ENCODE measurements at places on chromosomes 5 and 9.
A peak's percentile ranks its signal among the peaks of the same experiment; 100 is the strongest.

- no peak for DNase-seq
These were observed 28.8 kb downstream of the FAM163B start for GRCh38 chr9:133580419-133580738.

- no peak for DNase-seq
These were observed 30.4 kb downstream of the COL15A1 start for GRCh38 chr9:98974106-98974505.

DNA sequence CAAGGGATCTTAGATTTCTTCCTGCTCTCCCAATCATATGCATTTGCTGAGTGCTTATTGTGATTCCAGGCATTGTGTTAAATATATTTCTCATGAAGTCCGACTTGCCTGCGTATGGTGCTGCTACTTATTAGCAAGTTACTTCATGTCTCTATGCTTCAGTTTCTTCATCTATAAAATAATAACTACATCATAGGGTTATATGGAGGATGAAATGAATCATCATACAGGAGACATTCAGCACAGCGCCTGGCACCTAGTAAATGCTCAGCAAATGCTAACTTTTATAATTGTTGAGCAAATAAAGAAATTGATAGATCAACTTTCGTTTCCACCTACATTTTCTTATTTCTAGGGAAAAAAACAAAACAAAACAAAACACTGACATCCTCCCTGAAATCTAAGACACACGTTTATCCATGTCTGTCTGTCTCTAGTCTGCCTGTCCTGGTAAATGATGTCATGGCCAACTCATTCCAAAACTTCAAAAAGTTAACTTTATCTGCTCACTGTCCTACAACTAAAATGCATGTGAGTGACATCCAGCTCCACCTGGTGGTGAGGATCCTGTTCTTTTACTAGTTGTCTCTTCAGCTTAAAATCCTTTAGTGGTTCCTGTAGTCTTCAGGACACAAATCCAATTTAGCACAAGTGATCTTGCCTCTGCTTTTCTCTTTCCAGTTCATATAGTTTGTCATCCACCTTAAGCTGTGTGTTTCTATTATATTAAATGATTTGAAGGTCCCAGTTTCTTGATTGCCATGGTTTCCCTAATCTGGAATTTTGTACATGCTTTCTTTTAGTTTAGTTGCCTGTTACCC is 27.7 kb downstream of the PPP3R2 start:
- DNase-seq: no peak

- DNase-seq: no peak
These were observed 82.3 kb upstream of the FREM1 start for GRCh38 chr9:14992516-14992915.

GRCh38 chr5:124289130-124289529 is 457.3 kb downstream of the ZNF608 start:
- no peak for DNase-seq

GRCh38 chr5:139482050-139482889 is at the start of gene STING1:
TSS of gene STING1 (minus strand) at chr5:139482758. CDS start at chr5:139481704, 1,054 bp downstream.
- peak; percentile 43 for DNase-seq

GRCh38 chr9:117414220-117414905 is 494 bp downstream of the ASTN2 start:
- DNase-seq: no peak

- no peak for DNase-seq
These were observed 54.0 kb downstream of the TMEM161B start for GRCh38 chr5:88214655-88215054.

GRCh38 chr5:4348423-4348822 is 752.8 kb downstream of the IRX1 start:
- no peak for DNase-seq

GRCh38 chr9:35164711-35165110 is 2.9 kb downstream of the UNC13B start:
- DNase-seq: no peak

- no peak for DNase-seq
These were observed 10.1 kb upstream of the C1QTNF3 start for GRCh38 chr5:34053133-34053532.

DNA sequence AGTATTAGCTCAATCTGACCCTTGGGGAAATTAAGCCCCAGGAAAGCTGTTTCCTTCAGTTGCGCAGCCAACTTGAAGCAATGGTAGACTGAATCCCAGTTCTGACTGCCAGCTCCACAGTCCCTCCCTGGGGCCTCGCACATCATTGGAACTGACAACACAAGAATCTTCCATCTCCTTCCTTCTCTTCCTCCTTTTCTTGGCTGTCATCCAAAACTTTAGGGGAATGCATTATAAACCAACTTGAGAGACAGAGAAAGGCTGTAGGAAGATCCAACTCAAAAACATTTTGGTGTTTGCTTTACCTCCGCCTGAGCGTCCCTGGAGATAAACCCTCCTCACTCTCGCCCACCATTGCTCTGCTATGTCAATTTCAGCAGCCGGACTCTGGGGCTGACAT is 16.6 kb downstream of the KCNIP1 start:
- DNase-seq: no peak

GRCh38 chr9:3036333-3036700 is 192.4 kb upstream of the PUM3 start:
- DNase-seq: no peak

GRCh38 chr5:132239776-132240175 is 12.1 kb upstream of the P4HA2 start:
- DNase-seq: no peak

DNA sequence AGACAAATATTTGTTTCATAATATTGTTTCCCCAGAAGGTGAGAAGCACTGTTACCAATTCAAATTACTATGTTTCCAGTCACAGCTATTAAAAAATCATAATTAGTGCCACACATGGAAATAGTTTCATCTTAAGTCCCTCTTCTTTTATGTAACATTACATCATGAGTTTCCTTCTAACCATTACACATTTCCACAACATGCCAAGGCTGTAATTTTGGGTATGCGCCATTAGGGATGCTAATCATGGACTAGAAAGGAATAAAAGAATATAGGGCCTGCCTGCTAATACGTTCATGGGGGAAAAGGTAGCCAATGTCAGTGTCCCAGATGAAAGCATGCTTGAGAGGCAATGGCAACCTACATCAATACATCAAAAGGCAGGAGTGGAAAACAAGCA is 142.5 kb upstream of the LPAR1 start:
- DNase-seq: no peak

- no peak for DNase-seq
These were observed 7.4 kb downstream of the CER1 start for GRCh38 chr9:14715102-14715501.

GRCh38 chr5:1755321-1755949 is 44.2 kb downstream of the MRPL36 start:
- DNase-seq: no peak

GRCh38 chr9:82890865-82891264 is 172.1 kb downstream of the RASEF start:
- no peak for DNase-seq

- no peak for DNase-seq
These were observed 24.8 kb downstream of the PLPP1 start for GRCh38 chr5:55509796-55510522.

- no peak for DNase-seq
These were observed 10.4 kb downstream of the CD74 start for GRCh38 chr5:150402229-150402773.

- DNase-seq: no peak
These were observed 391.6 kb upstream of the CHD1 start for GRCh38 chr5:99320436-99320835.

DNA sequence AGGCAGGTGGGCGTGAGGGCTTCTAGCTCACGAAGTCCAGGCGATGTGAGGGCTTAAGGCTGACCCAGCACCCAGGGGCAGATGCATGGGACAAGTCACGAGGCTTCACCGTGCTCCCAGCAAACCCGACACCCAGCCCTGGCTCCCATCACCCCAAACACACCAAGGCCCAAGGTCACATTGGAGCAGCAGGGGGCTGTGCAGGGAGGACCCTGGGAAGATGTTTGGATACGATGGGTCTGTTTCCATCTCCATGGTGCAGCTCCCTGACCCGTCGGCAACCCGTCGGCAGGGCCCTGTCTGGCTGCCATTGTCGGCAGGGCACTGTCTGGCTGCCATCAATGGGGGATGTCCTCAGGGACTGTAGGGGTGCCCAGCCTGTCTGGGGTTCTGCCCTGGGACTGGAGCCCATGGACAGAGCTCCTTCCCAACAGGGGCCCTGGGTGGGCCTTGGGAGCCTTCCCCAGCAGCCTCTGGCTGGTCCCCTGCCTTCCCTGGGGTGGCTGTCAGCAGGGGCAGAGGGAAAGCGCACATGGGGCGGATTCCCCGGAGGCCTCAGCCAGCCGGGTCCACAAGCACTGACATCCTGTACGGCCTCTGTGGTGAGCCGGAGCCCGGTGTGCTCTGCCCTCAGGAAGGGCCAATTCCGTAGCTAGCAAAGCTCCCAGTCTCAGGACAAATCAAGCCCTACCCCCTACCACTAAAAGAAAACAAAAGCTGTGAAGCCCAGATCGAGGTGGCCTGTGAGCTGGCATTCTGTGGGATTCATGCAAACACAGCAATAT is 47.1 kb downstream of the NACC2 start:
- no peak for DNase-seq

- no peak for DNase-seq
These were observed 95.3 kb downstream of the GALNT10 start for GRCh38 chr5:154285661-154286408.

GRCh38 chr9:93895535-93895934 is 59.6 kb downstream of the BARX1 start:
- no peak for DNase-seq

GRCh38 chr5:112339761-112340160 is 79.3 kb downstream of the EPB41L4A start:
- DNase-seq: no peak

- no peak for DNase-seq
These were observed 13.8 kb downstream of the DNAH5 start for GRCh38 chr5:13930541-13931171.

- DNase-seq: no peak
These were observed 413.1 kb downstream of the KCTD16 start for GRCh38 chr5:144583541-144584449.

GRCh38 chr5:179620703-179621350 is 2.6 kb downstream of the HNRNPH1 start:
- no peak for DNase-seq

Data from stimulated activated CD4-positive, alpha-beta T cell treated with anti-CD3 and anti-CD28 coated beads, Interleukin-4, amount 100 ng/mL, for 4 hours (primary cell).